Right renal cortex interstitium (tissue), 3 donors: ENCODE measurements at places on chromosomes 4 and X. TPM values are rescaled to one million over a fixed set of nuclear protein-coding genes. Genes with fewer than 3 reads are reported as not detected.

DNA sequence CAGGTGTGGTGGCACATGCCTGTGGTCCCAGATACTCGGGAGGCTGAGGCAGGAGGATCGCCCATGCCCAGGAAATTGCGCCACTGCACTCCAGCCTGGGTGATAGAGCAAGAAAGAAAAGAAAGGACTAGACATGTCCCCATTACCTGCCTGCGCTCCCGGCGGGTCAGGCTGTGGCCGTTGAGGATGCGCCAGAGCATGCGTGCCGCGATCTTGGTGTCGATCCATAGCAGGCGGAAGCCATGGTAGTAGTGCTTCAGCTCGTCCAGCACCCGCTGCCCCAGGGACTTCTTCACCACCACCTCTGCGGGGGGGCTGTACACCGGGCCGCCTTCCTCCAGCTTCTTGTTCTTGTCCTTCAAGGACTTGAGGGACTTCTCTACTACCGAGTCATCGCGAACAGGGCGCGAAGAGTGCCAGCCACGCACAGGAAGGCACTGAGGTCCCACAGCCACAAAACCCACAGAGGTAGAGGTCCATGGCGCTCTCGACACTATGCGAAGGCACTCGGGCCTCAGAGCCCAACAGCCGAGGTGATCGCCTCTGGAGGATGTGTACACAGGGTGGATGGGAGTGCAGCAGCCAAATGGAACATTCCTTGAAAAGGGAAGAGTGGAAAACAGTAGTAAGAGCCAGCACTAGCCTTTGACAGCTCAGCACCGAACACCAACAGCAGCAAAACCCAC, 14.6 kb downstream of the LETM1 start:
- DNase-seq = no peak

DNA sequence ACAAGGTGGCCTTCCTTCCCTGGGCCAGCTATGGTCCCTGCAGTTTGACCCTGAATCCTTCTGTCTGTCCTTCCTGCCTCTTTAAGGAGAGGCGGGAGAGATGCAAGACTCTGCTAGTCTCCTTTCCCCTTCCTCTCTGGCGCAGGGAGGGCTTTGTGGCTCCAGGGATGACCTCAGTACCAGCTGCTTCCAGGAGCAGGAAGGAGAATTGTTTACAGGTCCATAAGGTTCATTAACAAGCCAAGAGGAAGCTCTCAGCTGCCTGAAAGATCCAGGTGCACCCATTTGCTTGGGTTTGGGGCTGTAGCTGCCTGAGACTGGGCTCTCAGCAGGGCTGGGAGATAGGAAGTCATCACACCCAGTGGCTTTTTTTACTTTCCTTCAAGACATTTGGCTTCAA, 4.0 kb upstream of the FATE1 start:
- no peak for DNase-seq

DNA sequence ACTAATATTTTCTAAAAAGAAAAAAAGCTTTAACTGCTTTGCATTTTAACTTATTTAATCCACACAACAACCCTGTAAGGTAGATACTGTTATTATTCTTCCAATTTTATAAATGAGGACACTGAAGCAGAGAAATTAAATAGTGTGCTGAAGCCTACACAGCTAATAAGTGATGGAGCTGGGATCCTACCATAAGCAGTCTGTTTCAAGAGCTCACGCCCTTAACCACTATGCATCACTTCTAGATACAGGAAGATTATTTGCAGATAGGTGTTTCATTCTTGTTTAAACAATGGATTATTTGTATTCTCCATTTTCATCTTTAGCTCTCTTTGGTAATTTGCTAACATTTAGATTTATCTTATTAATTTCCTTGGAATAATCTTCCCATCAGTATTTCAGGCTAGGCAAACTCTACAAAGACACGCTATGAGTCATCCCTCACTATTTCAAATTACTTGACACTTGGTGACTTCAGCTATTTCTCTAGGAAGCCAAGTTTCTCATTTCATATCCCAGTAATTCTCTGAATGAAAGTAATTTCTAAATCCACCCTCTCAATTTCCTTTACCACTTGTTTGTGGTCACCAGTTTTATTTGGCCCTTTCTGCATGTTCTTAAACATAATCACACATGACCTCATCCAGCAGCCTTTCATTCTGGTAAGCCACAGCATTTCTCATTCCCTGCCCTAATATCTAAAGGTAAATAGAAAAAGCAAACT, 67.3 kb downstream of the ASB9 start:
- DNase-seq = no peak

DNA sequence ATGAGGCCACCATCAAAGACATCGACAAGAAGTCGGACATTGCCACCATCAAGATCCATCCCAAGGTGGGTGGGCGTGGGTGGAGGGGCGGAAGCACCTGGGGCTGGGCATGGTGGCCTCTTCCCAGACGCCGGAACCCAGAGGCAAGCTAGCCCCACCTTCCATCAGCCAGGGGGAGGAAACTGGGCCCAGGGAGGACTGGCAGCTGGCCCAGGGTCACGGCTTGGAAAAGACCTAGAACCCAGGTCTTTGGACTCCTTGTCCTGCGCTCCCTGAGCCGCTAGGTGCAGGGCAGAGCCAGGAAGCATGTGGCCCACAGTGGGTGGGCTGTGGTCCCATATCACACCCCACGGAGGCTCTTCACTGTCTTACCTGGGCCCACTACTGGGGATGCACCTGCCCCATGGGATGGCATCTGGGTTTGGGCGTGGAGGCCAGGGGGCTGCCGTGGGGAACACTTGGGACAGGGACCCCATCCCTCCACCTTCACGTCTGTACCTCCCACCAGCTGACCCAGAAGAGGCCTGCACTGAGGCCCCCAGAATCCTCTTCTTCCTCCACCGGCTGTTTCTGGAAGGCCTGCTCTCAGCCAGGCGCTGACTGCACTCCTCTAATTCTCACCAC, 17.3 kb downstream of the HTRA3 start:
- no peak for DNase-seq

LEF1 gene
- 68.8 TPM for polyA plus RNA-seq

DNA sequence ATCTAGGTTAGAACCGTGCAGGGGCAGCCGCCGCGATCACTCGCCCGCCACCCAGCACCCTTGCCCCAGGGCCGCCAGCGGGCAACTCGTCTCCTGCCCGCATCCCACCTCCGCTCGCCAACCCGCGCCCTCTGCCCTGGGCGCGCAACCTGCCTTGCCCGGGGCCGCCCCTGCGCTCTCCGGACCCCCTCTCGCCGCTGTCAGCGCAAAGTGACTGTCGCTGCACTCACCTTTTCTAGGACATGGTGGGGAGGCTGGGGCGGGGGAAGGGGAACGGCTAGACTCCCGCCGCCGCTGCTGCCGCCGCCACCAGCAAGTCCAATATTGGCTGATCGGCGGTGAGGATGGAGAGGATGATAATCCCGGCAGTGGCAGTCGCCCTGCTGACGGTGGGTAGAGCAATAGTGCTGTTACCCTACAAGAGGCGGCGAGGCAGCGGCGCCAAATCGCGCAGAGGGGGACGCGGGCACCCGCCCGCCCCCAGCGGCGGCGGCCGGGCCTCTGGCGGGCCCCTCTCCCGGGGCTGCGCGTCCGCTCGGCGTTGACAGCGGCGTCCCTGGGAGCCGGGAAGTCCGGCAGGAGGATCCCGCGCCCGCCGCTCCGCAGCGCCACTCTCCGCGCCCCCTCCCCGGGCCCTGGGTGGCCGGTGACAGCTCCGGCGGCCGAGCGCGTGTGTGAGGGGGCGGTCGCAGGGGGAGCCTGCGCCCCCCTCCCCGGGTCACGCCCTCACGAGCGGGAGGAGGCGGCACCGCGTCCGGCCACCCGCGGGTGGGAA, 2.3 kb upstream of the NR3C2 start:
- no peak for DNase-seq

DNA sequence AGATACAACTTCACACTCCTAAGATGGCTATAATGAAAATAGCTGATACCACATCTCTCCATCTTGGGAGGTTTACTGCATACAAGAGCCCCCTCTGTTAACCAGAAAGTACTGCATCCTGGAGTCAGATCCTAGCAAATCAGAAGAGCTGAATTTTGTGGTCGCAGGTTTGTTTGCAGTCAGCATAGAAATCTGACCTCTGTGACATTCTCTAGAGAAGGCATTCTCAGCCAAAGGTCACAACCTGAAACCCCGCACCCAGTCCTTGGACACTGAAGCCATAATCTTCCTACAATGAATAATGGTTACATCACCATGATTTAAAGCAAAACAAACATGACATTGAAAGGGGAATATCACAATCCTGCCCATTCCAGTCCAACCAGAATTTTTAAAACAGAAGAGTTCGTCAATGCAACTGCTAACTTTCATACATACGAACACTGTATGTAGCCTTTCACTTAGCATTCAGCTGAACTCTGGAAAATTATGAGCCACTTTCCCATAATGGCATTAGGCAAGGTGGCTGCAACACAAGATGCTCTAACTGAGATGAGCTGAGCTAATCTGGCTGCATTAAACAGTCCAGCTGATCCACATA, 17.6 kb downstream of the HS6ST2 start:
- no peak for DNase-seq

DCAF4L1 gene
- polyA plus RNA-seq = 0.12 TPM

DNA sequence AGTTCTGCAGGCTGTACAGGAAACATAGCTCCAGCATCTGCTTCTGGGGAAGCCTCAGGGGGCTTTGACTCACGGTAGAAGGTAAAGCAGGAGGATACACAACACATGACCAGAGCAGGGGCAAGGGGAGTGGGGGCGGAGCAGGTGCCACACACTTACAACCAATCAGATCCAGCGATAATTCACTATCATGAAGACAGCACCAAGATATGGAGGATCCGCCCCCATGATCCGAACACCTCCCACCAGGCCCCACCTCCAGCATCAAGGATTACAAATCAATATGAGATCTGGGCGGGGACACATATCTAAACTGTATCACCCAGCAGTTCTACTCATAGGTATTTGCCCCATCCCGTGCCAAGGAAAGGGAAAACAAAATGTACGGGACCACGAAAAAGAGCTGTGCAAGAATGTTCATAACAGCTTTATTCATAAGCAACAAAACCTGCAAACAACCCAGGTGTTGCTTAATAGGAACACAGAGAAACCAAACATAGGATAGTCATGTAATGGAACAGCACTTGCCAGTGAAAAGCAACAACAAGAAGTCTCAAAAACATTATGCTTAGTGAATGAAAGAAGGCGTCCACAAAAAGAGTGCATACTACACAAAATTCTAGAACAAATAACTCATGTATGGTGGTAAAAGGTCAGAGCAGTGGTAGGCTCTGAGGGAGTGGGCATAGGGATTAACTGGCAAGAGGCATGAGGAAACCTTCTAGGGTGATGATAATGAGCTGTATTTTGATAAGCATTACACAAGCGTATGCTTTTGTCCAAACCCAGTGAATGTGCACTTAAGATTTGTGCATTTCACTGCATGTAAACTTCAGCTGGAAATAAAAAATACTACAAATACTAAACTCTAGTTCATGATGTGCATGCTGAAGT, 130.9 kb upstream of the FAM9B start:
- no peak for DNase-seq

DNA sequence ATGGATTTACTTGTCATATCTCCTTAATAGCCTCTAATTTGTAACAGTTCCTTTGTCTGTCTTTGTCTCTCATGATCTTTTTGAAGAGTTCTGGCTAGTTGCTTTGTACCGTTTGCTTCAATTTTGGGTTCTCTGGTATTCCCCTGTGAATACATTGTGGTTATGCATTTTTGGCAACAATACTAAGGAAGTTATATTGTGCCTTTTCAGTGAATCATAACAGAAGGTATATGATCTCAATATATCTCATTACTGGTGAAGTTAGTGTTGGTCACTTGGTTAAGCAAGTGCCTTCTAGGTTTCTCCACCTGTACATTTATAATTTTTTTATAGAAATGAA, 48.6 kb downstream of the DCLK2 start:
- DNase-seq = no peak

DNA sequence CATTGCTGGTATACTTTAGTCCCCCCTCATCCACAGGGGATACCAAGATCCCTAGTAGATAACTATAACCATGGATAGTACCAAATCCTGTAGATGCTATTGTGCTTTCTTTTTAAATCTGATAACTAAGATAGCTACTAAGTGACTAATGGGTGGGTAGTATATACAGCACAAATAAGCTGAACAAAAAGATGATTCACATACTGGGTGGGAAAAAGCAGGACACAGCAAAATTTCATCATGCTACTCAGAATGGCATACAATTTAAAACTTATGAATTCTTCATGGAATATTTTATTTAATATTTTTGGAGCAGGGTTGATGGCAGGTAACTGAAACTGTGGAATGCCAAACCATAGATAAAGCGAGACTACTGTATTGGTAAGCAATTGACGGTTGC, 161.6 kb downstream of the IL15 start:
- DNase-seq = no peak

GRCh38 chrX:34918856-34919255, 23.7 kb upstream of the FAM47B start:
- DNase-seq = peak; percentile 1

TMSB15A gene
- polyA plus RNA-seq = 67.2 TPM

PPP1R2C gene
- not detected for polyA plus RNA-seq

KIAA1210 gene
- polyA plus RNA-seq = 2.2 TPM

GRCh38 chrX:139795196-139795595, 87.2 kb upstream of the MCF2 start:
- DNase-seq = no peak

DNA sequence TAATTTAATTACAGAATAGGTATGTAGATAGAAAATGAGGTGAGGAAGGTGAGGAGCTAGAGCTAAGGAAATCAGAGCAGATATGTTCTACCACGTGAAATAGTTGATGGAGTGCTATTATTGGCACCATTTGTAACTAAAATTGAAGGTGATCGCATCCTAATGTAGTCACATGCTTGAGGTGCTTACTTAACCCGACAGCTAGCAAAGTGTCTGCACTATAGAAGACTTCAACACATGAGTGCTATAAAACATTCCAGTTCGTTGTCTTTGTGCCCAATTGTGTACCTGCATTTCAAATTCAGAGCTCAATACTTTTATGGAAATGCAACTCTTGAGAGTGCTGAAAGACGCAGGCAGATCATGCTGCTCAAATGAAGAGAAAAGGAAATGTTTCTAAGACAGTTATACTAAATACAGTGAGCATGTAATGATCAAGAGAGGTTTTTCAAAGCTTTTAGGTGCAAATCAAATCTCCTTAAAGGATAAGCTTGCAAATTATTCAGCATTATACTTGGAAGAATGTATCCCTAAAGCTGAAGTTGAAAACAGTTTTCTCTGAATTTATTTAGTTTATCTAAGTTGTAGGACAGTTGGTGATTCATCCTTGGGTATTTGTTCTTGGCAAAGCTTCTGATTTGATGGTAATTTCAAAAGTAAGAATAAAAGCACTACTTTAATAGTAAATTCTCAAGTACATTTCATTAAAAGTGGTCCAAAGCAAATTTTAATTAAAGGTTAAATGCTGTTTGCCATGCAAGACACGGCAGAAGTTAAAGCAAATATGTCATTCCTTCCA, 223.9 kb upstream of the EPHA5 start:
- DNase-seq = no peak

PHEX gene
- polyA plus RNA-seq = 0.40 TPM

PAGE2 gene
- polyA plus RNA-seq = not detected

DDIT4L gene
- polyA plus RNA-seq = 2.7 TPM

DNA sequence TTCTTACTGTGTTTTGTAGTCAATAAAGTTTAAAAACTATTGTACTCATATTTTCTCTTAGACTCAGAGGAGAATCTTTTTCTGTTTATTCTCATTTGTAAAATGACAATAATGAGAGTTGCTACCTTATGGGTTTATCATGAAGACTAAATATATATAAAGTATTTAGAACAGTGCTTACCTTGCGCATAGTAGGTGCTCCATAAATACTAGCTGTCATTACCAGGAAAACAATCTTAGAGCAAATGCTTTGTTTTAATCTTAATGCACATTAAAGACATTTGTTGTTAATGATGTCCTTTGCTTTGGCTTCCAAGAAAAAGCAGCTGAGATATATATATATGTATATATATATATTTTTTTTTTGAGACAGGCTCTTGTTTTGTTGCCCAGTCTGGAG, 44.9 kb downstream of the FIP1L1 start:
- no peak for DNase-seq

GRCh38 chrX:154369449-154370299, 4.8 kb downstream of the FLNA start:
- DNase-seq = peak; percentile 67
